ENCODE measurements at places on chromosomes 4 and X.

DNA sequence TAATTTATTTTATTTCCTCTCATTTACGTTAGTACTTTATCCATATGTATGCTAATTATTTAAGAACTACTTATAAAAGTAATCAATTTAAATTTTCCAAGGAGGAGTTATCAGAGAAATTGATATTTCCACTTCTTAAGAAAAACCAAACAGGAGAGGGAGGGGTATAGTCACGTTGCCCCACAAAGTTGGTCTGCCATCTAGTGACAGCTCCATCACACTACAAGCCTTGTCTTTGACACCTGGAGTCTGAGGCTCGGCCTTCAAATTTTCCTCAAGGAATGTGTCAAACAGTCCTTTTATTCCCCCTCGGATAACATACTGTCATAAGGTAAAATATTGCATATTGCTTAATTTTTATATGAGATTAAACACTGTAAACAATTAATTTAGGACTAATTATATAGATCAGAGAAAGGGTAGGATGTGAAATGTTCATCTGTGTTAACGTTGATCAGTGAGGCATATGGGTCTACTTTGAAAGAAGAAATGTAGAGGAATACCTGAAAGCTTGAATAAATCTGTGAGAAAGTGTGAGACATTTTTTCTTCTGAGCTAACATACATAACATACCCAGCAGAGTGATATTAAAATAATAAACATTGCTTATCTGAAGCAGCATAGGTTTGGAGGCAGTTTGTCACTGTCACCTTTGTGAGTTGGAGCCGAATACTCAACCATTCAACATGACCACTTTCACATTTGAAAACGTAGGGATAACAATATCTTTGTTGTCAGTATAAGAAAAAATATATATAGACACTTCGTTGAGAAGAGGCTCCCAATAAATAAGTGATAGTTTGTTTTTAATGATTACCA is 114.4 kb downstream of the GLRA3 start:
- no peak for DNase-seq

DNA sequence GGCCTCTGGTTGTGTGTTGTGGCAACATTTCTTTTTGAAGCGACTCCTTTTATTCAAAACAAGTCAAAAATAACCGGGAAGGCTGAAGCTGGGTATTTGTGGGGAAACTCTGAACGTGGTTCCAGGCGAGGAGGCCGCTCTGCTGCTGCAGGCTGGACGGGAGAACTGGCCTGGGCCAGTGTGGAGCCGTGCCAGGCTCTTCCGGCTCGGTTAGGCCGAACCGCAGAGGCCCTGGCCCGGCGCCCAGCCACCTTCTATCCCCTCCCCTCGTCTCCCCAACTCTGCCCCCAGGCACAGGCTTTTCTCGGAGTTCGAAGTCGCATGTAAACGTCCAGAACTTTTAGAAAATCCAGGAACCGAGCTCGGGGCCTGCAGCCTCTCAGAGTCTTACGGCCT is 2.4 kb upstream of the BCOR start:
- no peak for DNase-seq

DNA sequence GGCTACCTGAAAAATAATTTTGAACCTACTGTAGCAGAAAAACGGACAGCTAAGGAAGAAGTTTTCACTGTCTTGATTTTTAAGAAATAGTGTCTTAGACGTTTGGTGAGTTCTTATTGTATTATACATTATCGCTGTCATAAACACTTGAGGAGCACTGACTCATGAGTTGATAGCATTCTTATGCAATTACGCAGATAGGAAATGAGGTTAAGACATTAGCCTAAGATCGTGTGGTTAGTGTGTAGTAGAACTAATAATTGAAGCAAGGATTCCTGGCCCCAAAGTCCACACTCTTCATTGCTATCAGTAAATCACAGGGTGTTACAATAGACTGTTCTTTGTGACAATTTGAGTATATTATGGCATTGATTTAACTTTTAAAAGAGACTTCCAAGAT is 238.1 kb downstream of the ARAP2 start:
- no peak for DNase-seq

DNA sequence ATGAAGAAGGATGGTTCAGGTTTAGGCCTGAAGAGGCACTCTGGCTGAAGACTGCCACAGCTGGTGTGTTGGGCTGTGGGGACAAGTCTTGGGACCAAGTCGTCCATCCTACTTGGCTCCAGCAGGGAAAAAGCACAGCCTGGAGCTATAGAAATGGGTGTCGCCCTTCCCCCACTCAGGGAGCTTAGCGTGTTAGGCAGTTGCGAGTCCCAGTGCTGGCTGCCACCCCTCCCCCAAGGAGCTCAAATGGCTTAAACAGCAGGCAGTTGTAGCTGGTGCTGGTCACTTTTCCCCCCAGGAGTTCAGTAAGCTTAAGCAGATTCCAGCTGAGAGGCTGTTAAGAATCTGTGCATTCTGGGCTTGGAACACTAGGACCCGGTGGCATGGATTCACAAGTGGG is 319.5 kb upstream of the POF1B start:
- no peak for DNase-seq

DNA sequence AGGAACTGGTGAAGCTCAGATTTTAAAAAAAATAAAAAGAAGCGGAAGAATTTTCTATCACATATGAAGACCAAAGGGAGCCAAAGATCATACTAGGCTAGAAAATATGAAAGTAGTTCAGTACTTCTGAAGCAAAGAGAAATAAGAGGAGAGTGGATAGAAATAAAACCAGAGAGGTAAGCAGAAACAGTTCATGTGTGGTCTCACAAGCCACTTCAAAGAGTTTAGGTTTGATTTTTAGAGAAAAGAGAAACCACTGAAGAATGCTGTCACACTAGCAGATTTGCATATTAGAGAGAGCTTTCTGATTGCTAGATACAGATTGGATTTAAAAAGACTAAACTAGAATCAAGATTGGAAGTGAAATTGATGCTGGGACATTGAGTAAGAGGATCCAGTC is 51.7 kb downstream of the GABRA3 start:
- no peak for DNase-seq

- DNase-seq = no peak
Measured at GRCh38 chrX:131907488-131908314, 115.4 kb upstream of the STK26 start.

DNA sequence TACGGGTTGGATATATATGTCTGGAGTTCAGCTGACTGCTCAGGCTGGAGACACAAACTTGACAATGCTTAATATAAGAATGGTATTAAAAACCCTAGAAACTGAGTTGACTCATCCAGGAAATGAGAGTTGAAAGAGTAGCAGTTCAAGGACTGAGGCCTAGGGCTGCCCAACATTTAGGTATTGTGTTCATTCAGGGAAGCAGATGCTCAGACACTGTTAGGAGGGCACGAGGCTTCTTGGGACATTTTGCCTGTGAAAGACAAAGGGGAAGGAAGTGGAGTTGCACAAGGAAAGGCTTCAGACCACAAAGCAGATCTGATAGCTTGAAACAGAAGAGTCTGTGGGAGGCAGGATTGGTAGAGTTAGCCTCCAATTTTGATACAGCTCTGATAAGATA is 52.0 kb upstream of the HS3ST1 start:
- no peak for DNase-seq

GRCh38 chr4:7798178-7798995 is 141.3 kb downstream of the AFAP1 start:
- DNase-seq = no peak

DNA sequence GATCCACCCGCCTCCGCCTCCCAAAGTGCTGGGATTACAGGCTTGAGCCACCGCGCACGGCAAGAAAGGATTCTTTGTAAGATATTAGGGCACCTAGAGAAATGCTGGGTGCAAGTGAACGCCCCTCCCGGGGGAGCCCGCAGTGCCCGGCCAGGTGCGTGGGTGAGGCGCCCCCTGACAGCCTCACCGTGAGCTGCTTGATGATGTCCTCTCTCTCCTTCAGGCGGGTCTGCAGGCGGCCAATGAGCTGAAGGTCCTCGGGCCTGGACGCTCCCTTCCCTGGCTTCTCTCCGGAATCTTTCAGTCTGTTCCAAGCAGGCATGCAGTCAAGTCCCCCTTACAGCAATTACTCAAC is 21.9 kb downstream of the MED28 start:
- DNase-seq = no peak

- DNase-seq = no peak
Measured at GRCh38 chr4:56979421-56980072, 851 bp downstream of the POLR2B start.

DNA sequence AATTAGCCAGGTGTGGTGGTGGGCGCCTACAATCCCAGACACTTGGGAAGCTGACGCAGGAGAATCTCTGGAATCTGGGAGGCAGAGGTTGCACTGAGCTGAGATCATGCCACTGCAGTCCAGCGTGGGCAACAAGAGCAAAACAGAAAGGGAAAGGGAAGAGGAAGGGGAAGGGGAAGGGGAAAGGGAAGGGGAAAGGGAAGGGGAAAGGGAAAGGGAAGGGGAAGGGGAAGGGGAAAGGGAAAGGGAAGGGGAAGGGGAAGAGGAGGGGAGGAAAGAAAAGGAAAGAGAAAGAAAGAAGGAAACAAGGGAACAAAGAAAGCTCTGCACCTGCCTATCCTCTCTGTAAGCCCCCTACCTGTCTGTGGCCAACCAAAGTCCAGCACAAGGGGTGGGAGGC is 35.2 kb downstream of the FAM53A start:
- DNase-seq = no peak

- DNase-seq = no peak
Measured at GRCh38 chr4:8324640-8325239, 55.2 kb downstream of the HTRA3 start.

- no peak for DNase-seq
Measured at GRCh38 chrX:14017399-14017798, 12.3 kb downstream of the GEMIN8 start.

DNA sequence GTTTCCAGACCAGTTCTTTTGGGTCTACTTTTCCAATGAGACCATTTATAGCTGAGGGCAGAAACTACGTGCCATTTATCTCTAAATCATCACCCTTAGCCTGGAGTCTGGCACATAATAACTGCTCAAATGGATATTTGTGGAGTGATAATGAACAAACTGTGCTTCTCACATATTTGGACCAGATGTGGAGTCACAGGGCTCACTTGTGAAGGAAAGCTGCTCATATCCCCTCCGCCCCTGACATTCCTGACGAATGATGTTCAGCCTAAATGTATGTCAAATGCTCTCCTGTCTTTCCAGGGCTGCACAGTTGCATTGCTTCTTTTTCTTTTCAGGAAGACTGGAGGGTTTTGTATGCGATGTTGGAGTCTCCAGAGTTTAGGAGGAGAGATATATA is 110.1 kb downstream of the GBA3 start:
- no peak for DNase-seq

GRCh38 chrX:110228453-110228852 is 89.4 kb downstream of the AMMECR1 start:
- no peak for DNase-seq

DNA sequence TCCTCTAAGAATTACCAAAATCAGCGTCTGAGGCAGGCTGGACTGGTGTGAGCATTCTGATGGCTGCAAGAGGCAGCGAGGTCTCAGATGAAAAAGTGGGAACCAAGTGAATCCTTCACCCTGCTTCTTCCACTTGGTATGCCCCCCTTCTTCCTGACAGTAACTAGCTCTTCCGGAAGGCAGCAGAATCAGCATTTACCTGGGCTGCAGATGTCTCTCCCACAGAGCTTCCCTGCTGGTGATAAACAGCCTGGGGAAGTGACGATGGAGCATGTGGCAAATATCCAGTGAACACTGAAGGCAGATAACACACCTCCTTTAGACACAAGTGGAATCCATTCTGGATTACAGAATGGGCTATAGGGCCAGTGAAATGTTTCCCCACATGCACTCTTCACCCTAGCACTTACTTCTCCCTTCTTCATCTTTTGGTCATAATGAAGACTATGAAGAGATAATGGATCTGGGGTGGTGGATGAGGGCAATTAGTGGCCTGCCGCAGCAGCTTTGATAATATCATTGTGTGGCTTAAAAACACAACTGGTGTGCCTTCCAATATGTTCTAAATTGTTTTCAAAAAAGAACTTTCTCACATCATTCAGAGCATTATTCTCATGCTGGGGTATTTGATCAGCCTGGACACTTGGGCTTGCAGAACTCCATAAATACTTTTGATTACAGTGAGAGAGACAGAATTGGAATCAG is 60.8 kb upstream of the TBC1D9 start:
- DNase-seq = no peak

- no peak for DNase-seq
Measured at GRCh38 chr4:83263106-83263505, 21.5 kb downstream of the COQ2 start.

GRCh38 chr4:3287972-3288570 is 4.8 kb upstream of the RGS12 start:
- DNase-seq = no peak

- no peak for DNase-seq
Measured at GRCh38 chrX:29834764-29835163, 380.6 kb upstream of the MAGEB2 start.

DNA sequence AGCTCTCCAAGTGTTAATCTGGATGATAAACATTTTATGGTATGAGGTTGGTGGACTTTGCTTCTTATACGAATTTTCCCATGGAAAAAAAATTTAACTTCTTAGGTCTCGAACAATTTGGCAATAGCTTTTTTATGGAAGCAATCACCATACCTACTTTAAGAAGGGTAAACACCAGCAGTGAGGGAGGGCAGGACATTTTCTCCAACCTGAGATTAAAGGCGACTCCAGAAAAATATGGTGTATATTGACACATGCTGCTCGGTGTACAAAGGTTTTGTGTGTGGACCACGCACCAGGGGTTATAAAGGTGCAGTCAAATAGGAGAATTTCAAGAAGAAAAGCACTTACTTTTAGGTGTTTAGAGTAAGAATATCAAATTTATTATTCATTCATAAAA is 34.2 kb upstream of the SULT1E1 start:
- no peak for DNase-seq

DNA sequence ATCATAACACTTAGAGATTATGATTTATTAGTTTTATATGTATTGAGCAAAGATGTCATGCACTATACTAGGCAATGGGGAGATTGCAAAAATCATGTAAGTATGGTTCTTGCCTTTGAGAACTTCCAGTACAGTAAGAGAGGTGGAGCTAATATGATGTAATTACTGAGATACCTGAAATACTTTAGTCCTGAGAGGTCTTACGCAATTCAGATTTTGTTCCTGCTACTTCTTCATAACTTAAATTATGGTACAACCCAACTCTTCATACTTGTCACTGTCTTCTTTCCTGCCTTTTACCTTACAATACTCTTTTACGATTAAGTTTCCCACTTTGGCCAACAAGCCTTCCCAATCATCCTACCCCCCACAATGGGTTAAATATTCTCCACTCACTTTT is 564.2 kb upstream of the PITX2 start:
- DNase-seq = no peak
